ENCODE measurements at places on chromosomes 5 and 9. TPM values are rescaled to one million over a fixed set of nuclear protein-coding genes. Genes with fewer than 3 reads are reported as not detected.

OR1L4 gene
- total RNA-seq = not detected

SLC6A19 gene
- total RNA-seq = not detected

RC3H2 gene
- 31.5 TPM for total RNA-seq

PCDHB13 gene
- 5.9 TPM for total RNA-seq

ABCA2 gene
- 385 TPM for total RNA-seq

TTC16 gene
- total RNA-seq = not detected

ZNF454 gene
- total RNA-seq = 1.2 TPM

Measured in stomach (tissue), 19 donors.